ENCODE measurements at places on chromosomes 2 and 18.

DNA sequence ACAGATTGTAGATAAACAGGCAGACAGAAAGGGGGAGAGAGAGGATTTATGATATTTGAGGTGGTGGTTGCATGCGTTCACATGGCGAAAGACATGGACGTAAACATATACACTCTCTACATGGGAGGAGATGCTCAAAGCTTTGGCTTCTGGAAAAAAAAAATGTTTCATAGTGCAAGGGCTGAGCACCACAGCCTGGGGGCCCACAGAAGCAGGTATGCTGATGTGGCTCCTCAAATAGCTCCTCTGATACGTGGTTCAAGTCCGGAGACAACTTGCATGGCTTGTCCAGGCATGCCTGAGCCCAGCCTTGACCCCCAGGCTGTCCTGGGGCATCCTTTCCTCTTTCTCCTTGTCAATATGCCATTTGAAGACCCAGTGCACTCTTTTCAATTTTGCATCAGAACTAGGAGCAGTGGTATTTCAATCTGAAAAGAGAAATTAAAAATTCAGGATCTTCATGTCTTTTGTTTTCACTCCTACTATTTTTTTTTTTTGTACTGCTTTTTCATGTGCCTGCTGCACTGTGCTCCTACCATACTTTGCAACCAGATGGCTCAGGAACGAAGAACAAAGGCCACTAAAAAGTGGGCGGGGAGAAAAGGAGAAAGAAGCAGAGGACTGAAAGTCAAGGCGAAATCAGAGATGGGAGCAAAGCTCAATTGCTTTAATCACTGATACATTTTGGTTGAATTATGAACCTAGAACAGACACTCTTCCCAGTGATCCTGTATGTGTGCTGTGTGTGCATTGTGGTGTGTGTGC, 495.7 kb upstream of the TCF4 start:
- no peak for DNase-seq

DNA sequence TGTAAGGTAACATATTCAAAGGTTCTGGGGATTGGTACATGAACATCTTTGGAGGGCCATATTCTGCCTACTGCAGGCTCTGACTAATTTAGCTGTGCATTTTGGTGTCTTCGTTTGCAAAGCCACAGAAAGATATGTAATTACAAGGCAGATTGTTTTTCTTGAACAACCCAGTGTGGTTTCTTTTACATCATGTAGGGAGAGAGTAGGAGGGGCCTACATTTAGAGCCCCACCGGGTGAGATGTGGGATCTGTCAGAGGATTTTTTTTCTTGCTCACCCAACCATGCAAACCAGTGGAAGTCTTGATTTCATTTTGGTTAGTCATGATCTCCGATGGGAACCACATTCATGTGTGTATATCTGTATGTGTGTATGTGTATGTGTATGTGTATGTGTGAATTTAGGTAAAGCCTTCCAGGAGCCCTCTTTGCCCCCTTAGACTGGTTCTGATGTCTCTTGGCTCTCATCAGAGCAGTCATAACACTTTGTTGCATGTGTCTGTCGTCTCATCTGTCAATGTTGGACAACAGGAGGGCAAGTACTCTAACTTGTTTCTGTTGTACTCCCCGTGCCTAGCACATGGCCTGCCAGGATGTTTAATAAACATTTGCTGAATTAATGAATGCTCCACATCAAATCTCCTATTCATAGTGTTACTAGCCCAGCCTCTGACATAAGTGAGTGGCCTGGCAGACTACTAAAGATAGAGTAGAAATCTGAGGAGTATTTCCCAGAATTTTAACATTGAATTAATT, 239.9 kb downstream of the MTX2 start:
- DNase-seq: no peak

DNA sequence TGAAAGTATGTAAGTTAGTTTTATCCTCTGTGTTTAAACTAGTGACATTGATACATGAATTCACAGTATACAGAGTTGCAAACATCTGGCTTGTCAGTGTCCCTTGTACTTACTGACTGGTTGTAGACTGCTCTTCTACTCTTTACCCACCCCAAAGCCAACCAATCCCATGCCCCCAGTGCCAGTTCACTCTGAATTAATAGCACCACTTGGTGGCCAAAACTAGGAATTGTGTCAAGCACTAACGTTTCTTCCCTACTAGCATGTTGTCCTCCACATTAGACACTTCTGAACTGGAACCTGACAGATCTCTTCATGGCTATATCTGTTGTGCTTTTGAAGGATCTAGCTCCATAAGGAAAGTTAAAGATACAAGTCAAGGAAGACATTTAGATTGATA, 27.2 kb upstream of the OTX1 start:
- no peak for DNase-seq

- no peak for DNase-seq
Observed at GRCh38 chr2:120915670-120916069, 180.0 kb downstream of the GLI2 start.

DNA sequence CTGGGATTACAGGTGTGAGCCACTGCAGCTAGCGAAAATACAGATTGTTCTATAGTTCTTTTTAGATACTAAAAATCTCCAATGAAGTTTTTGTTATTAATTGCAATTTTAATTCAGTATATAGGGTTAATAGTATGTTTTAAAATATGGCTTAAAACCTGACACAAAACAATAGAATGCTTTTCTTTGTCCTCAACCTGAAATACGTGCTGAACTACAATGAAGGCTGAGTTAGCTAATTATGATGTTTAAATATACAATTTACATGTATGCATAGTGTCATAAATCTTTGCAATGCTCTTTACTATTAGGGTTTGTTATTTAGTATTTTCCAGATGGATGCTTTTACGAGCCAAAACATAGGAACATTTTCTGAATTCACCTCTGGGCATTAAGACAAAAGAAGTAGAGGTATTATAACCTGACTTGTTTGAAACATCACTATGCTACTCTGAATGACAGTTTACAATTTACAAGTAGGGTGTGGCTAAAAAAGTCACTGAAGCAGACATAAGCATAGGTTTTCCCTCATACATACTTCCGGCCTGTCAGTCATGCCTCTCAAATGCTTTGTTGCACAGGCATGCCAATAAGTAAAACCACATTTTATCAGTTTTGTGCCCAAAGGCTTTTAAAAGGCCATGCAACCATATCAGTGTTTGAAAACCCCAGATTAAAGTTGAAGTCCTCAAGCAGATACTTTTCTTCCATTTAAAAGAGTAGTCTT, 168.3 kb downstream of the OTX1 start:
- no peak for DNase-seq

- no peak for DNase-seq
Observed at GRCh38 chr18:11800566-11801334, 50.5 kb upstream of the CHMP1B start.

DNA sequence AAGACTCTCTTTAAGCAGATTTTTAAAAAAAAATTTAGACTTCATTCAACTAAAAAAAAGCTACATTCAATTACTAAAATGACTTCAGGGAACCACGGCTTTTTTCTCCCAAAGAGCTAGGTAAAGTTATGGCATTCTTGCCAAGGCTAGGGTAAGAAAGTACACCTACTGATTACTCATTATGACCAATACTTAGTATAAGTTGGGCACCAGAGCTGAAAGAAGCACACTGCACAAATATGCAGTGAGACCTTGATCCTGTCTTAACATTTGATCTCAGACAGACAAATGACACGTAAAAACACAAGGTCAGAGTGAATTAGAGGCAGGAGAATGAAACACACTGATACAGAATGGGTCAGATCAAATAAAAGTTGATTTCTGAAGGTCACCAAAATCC, 88.7 kb downstream of the THADA start:
- DNase-seq: no peak
